ENCODE measurements at places on chromosomes 7 and 10.
A peak's percentile ranks its signal among the peaks of the same experiment; 100 is the strongest.

GRCh38 chr10:110610308-110610774, 33.8 kb upstream of the RBM20 start:
- peak; percentile 74 for DNase-seq

GRCh38 chr7:42617071-42617765, 294.7 kb downstream of the C7orf25 start:
- no peak for DNase-seq

- DNase-seq, result no peak
Measured at GRCh38 chr7:45543473-45543872, 30.7 kb upstream of the ADCY1 start.

GRCh38 chr7:36459236-36459960, 69.7 kb downstream of the ANLN start:
- DNase-seq, result no peak

GRCh38 chr10:67837541-67838314, at the start of gene DNAJC12:
Gene DNAJC12, minus strand, starts transcription at chr10:67838188. Its CDS starts 177 bp downstream, at chr10:67838011.
- DNase-seq, result peak; percentile 93

DNA sequence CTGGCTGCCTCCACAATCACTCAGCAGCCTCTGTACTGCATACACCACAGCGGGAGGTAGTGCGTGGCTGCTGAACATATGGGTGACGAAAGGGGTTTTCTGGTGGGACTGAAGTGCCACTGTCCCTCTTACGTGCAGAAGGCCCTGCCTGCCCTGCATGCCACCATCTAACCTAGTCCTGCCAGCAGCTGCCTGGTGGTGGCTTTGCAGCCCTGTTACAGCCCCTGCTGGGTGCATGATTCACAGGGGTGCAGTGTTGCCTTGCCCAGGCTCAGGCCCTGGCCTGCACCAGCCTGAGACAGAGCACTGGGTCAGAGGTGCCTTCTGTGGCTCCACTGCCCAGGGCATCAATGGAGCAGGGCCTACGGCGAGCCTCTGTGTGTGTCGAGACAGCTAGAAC, 50.1 kb downstream of the SYPL1 start:
- DNase-seq, result no peak

DNA sequence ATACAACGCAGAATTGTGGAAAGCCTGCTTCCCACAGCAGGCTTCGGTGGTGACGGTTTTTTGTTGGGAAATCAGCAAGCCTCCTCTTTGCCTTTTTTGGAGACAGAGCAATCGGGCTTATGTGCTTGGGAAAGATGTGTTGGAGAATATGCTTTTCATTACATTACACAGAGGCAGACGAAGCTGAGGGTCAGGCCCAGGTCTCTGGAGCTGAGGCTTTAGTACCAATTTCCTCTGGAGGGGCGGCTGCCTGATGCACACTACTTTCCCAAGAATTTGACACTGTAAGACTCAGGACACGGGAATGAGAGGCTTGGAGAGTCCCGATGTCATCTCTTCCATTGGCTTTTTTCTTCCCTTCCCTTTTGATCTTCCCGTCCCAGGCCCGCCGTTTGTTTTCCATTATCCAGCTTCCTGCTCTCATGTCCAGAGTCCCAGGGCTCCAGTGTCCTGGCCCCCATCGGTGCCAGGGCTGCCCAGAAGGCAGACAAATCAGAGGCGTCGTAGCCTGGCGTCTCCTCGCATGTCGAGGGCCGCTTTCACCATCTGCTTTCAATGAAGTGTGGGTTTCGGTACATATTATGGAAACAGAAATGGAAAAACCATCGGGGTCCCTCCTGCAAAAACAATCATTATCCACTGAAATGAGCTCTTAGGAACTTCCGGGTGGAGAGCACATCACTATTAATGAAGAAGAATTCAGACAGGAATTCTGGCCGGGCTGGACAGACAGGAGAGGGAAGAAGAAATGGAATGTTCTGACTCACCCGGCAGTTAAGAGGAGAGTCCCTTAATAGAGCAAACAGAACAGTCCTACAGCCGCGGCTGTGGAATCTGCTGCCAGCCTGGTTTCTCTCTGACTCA, 123.0 kb upstream of the JCAD start:
- no peak for DNase-seq

GRCh38 chr10:92208157-92208720, 82.6 kb downstream of the CPEB3 start:
- DNase-seq, result peak; percentile 33

- DNase-seq, result no peak
Measured at GRCh38 chr7:124566583-124566982, 199.0 kb downstream of the GPR37 start.

- DNase-seq, result no peak
Measured at GRCh38 chr10:11009471-11010308, 8.0 kb upstream of the CELF2 start.

- no peak for DNase-seq
Measured at GRCh38 chr7:151427705-151428377, 12.1 kb downstream of the CRYGN start.

DNA sequence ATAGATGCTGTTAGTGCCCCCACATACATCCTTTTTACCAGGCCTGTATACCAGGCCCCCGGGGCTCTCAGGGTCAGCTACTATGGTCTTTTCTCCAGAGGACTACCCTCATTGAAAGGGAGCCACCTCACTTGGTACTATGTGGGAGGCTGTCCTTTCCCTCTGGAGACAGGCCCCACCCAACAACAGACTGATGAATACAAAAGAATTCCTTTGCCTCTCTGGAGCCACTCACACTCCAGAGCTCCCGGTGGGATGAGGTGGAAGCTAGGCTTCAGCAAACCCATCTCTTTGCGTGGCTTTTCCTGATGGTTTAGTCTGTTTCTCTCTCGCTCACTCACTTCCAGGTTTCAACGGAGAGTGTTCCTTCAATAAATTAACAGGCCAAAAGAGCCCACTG, 30.3 kb downstream of the ANKMY2 start:
- DNase-seq, result no peak

GRCh38 chr7:108001764-108002725, 916 bp downstream of the LAMB1 start:
- no peak for DNase-seq

DNA sequence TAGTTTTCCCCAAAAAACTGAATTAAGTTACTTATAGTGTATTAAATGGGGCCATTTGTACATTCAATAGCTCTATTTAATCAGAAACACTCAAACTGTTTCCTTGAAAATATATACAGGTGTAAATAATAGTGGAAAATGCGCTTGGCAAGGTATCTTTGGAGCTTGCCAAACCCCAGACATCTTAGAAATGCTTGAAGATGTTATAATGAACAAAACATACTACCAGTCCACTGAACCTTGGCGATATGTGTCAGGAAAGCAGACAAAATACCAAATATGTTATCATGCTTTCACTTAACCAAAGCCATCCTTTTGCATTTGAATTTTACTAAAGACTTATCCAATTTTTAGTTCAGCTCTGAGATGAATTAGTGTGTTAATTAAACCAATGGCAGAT, 352.7 kb upstream of the SEMA3A start:
- no peak for DNase-seq

DNA sequence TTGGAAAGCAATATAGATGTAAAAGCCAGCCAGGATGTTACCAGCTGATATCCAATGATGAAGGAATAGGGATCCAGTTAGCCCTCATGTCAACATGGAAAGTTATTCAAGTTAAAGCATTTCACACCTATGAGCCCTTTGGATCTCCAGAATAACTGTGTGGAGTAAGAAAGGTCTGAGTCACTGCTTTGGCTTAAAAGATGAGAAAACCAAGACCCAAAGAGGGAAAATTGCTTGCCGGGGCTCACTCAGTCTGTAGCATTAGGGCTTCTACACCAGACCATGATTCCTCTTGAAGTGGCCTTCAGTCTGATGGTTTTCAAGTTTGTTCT, 12.6 kb downstream of the LSM5 start:
- no peak for DNase-seq

DNA sequence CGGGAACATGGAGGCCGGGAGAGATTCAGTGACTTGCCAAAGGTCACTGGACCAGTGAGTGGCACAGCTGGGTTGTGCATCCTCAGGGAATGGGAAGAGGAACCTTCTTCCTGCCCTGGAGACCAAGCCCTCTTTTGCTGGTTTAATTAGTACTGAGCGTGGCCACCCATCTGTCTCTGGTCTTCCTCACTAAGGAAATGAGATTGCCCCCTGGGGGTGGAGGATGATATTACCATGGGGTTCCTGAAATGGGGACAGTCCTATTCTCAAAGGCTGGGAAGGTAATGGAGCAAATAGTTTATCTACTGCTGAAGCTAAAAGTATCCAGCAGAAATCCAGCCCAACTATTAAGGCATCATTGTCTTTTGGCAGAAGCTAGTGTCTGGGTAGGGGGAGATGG, 98.6 kb upstream of the FGFR2 start:
- peak; percentile 43 for DNase-seq

GRCh38 chr7:109834851-109835250, 1256.1 kb upstream of the LRRN3 start:
- DNase-seq, result no peak
